ENCODE measurements at places on chromosomes 6 and 20.

- no peak overlapping the region for H3K4me3 ChIP-seq
- H3K36me3 ChIP-seq, result peaks cover 3% of the 10 kb centered on the region
- DNase-seq, result peak; percentile 33
- H3K27me3 ChIP-seq, result peaks cover 3% of the 10 kb centered on the region
- no peak overlapping the region for H3K27ac ChIP-seq
These were observed 94.5 kb upstream of the BTN3A2 start for GRCh38 chr6:26270486-26270861.

GRCh38 chr6:14596410-14596809 is 478.8 kb downstream of the CD83 start:
- H3K4me3 ChIP-seq, result no peak overlapping the region
- peak; percentile 18 for DNase-seq
- peak overlapping the region; percentile 12 for H3K27ac ChIP-seq
- no peaks in the 10 kb centered on the region for H3K36me3 ChIP-seq

- H3K27me3 ChIP-seq, result no peaks in the 10 kb centered on the region
- H3K4me3 ChIP-seq, result no peak overlapping the region
- H3K27ac ChIP-seq, result no peak overlapping the region
- no peaks in the 10 kb centered on the region for H3K4me1 ChIP-seq
These were observed 184.2 kb upstream of the LAMP5 start for GRCh38 chr20:9330151-9330550.

DNA sequence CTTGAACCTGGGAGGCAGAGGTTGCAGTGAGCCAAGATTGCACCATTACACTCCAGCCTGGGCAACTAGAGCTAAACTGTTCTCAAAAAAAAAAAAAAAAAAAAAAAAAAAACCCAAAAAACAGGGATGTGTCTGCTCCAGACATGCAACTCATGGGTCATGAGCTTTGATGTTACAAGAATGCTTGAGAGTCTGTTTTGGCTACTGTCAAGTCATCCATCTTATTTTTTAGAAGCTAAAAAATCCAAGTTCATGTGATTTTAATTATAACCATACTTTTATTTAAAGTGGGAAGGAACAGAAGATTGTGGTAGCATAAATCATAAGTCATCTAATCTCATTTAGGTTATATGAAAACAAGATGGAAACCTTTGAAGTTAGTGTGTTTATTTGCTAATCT is 120.6 kb downstream of the PDE7B start:
- no peaks in the 10 kb centered on the region for H3K27me3 ChIP-seq
- no peak overlapping the region for H3K27ac ChIP-seq
- no peak overlapping the region for H3K4me3 ChIP-seq
- no peaks in the 10 kb centered on the region for H3K4me1 ChIP-seq
- no peaks in the 10 kb centered on the region for H3K36me3 ChIP-seq

DNA sequence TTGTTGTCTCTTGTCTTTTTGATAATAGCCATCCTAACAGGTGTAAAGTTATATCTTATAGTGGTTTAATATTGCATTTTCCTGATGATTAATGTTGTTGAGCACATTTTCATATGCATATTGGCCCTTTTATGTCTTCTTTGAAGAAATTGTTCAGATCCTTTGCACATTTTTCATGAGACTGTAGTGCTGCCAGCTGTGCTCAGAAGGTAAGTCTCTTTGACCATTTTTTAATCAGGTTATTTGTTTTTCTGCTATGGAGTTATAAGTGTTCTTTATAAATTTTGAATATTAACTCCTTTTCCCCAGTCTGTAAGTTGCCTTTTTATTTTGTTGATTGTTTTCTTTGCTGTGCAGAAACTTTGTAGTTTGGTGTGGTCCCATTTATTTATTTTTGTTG is 55.8 kb upstream of the ZNF184 start:
- H3K36me3 ChIP-seq, result no peaks in the 10 kb centered on the region
- H3K27me3 ChIP-seq, result peaks cover 46% of the 10 kb centered on the region
- no peaks in the 10 kb centered on the region for H3K4me1 ChIP-seq
- no peak overlapping the region for H3K27ac ChIP-seq
- H3K4me3 ChIP-seq, result no peak overlapping the region

DNA sequence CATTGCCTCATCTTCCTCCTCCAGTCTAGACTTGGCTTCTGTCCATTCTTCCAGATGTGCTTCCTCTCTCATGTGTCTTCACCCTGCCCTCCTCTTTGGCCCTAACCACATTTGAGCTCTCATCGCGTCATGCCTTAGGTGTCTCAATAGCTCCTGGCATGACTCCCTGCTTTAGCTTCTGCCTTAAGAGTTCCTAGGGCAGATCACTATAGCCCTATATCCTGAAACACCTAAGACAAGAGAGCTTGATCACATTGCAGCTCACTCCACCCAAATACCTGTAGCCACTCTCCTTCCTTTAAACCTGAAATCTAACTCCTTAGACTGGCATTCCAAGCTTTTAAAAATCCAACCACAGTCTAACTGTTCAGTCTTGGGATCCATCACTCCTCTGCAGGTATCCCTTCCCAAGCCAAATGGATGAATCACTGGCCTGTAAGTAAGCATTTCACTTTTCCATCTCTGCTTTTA is 69.0 kb upstream of the STXBP5 start:
- no peak for DNase-seq
- H3K36me3 ChIP-seq, result no peaks in the 10 kb centered on the region
- H3K27me3 ChIP-seq, result no peaks in the 10 kb centered on the region
- H3K4me1 ChIP-seq, result peaks cover 18% of the 10 kb centered on the region
- no peak overlapping the region for H3K4me3 ChIP-seq
- no peak overlapping the region for H3K27ac ChIP-seq

DNA sequence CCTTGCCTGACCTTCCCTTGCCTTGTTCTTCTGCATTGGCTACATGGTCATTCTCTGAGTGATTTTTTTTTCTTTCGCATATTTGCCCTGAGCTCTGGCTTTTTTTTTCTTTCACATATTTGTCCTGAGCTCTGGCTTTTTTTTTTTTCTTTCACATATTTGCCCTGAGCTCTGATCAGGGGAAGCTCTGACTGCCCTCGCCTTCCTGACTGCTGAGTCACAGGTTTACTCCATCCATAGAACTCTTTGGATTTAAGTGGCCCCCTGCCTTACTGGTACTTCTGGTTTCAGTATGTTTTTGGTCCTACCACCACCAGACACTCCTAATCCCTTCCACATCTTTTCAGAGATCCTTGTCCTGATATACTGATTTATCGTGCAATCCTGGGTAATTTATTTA is 201.1 kb downstream of the OGFRL1 start:
- no peak overlapping the region for H3K27ac ChIP-seq
- H3K27me3 ChIP-seq, result peaks cover 1% of the 10 kb centered on the region
- DNase-seq, result no peak
- H3K36me3 ChIP-seq, result no peaks in the 10 kb centered on the region
- H3K4me3 ChIP-seq, result no peak overlapping the region

DNA sequence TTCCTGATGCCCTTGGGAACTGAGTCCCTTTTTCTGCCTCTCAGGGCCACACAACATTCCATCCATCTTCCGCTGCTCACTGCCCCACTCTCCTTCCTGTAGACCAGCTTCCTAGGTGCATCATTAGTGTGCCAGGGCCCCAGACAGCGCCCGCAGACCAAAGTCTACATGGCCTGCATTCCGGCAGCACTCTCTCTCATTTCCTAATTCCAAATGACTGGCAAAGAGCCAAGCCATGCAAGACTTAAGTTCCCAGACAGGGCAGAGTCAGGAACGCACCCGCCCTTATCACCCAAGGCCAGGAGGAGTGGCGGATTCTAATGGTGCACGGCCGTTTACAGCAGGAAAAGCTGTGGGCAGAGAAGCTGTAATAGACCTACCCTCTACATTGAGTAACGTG is 159.8 kb upstream of the ARID1B start:
- no peaks in the 10 kb centered on the region for H3K27me3 ChIP-seq
- no peaks in the 10 kb centered on the region for H3K4me1 ChIP-seq
- H3K36me3 ChIP-seq, result peaks cover 7% of the 10 kb centered on the region
- H3K4me3 ChIP-seq, result no peak overlapping the region

GRCh38 chr6:125888989-125889656 is 67.4 kb upstream of the HINT3 start:
- H3K4me3 ChIP-seq, result no peak overlapping the region
- no peak for DNase-seq
- peaks cover 18% of the 10 kb centered on the region for H3K36me3 ChIP-seq
- H3K27me3 ChIP-seq, result no peaks in the 10 kb centered on the region
- no peak overlapping the region for H3K27ac ChIP-seq

GRCh38 chr6:157107915-157108651 is 215.2 kb downstream of the TMEM242 start:
- peak overlapping the region; percentile 81 for H3K27ac ChIP-seq
- DNase-seq, result no peak
- H3K27me3 ChIP-seq, result no peaks in the 10 kb centered on the region
- H3K36me3 ChIP-seq, result peaks cover 9% of the 10 kb centered on the region
- peaks cover 42% of the 10 kb centered on the region for H3K4me1 ChIP-seq

DNA sequence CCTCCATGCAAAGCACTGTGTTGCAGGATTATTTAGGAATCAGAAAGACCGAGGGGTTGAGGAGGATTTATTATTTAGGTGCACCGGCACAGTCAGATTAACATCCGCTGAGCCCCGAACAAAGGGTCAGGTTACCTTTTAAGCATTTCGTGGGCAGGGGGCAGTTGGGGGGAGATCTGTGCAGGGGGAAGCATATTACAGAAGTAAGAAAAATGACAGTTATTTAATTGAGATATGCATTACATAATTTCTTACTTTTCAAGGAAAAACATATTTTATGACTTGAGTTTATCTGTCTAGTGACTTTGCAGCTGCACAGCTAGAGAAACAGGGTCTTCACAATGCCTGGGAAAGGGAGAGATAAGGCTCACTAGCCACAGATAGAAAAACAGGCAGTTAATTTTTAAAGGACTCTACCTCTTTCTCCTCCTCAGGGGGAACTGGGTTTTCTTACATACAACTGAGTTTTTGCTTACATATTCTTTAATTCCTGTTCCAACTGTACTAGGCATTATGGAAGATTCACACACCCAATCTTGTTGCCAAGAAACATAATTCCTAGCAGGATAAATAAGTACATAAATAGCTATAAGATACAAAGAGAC is 1.7 kb upstream of the HINT3 start:
- H3K4me3 ChIP-seq, result peak overlapping the region; percentile 1
- H3K27ac ChIP-seq, result no peak overlapping the region
- H3K36me3 ChIP-seq, result no peaks in the 10 kb centered on the region
- H3K27me3 ChIP-seq, result peaks cover 8% of the 10 kb centered on the region

DNA sequence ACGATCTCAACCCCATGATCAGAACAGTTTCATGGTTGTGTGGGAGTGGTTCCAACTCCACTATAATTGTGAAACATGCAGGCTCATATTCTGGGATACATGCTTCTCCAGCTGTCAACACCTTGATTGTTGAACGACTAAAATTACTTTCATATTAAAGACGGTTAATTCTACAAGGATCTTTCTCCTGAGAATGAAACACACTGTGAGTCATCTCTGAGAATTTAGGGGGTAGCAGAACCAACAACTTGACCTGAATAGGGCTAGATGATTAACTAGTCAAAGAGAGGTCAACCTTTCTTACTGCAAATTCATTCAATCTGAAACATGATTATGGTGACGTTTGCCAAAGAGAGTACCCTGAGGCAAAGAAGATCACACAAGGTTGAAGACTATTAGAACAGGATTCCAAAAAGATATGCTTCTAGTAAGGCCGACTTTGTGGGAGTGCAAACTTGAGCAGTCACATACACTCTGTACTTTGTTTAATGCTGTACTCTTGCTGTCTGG is 175.2 kb upstream of the CITED2 start:
- H3K4me1 ChIP-seq, result no peaks in the 10 kb centered on the region
- H3K27me3 ChIP-seq, result no peaks in the 10 kb centered on the region
- no peak for DNase-seq
- no peak overlapping the region for H3K27ac ChIP-seq
- no peaks in the 10 kb centered on the region for H3K36me3 ChIP-seq
- H3K4me3 ChIP-seq, result no peak overlapping the region

DNA sequence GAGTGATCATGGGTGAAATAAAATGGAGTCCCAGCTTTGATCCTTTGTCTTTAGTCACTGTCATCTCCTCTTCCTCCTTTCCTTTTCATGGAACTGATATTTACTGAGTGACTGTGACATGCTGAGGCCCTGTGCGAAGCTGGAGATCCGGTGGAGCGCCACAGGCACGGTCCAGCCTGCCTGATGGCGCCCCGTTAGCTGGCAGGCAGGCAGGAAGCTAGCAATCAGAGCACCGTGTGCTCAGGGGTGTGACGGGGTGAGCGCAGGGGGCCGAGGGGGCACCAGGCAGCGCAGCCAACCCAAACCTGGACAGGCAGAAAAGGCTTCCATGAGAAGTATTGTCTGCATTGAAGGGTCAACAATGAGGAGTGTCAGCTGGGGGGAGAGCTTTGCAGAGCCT is 100.2 kb upstream of the AKAP12 start:
- no peak overlapping the region for H3K27ac ChIP-seq
- H3K27me3 ChIP-seq, result peaks cover 5% of the 10 kb centered on the region
- no peak overlapping the region for H3K4me3 ChIP-seq
- no peaks in the 10 kb centered on the region for H3K4me1 ChIP-seq
- DNase-seq, result no peak

DNA sequence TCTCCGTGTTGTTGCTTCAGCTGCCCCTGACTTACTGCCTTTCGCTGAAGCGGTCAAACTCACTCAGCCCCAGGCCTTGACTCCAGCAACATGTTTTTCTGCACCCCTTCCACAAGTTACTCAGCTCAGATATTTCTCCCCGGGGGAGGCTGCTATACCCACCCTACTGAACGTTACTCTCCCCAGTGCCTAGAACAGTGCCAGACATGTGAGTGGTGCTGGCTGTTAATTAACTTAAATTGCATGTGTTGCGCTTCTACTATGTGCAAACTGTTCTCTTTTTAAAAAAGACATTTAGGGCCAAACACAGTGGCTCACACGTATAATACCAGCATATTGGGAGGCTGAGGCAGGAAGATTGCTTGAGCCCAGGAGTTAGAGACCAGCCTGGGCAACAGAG is 41.2 kb upstream of the DOK5 start:
- H3K27me3 ChIP-seq, result peaks cover 10% of the 10 kb centered on the region
- H3K27ac ChIP-seq, result no peak overlapping the region
- no peak overlapping the region for H3K4me3 ChIP-seq
- H3K4me1 ChIP-seq, result no peaks in the 10 kb centered on the region

DNA sequence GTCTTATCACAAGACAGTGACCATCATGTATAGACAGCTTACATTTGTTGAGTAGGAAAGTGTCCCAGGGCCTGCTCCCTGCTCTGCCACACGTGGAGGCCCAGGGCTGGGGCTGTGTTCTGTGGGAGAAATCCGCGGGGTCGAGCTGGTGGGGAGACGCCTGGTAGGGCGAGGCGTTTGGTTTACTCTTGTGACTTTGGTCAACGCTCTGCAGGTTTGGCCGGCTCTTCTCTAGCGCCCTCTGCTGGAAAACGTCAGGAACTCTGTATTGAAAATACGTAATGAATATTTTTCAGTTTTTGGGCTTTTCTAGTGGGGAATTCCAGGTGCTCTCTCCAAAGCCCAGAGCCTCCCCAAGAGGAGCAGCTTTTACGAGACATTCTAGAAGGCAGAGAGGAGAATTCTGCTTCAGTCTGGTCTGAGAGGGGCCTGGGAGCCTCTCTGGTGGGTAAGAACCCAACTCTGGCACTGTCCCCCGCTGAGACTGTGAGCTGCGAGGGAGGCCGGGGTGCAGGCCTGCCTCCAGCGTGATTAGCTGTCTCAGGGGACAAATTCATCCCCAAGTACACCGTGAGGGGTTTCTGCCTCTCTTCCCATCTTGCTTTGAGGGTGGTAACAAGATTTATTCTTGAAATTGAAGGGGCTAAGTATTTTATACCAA is 112.6 kb upstream of the RALGAPA2 start:
- no peak overlapping the region for H3K4me3 ChIP-seq
- no peaks in the 10 kb centered on the region for H3K4me1 ChIP-seq
- DNase-seq, result peak; percentile 62
- H3K36me3 ChIP-seq, result no peaks in the 10 kb centered on the region
- no peak overlapping the region for H3K27ac ChIP-seq
- H3K27me3 ChIP-seq, result peaks cover 23% of the 10 kb centered on the region
